ENCODE measurements at places on chromosomes 16 and 17.

DNA sequence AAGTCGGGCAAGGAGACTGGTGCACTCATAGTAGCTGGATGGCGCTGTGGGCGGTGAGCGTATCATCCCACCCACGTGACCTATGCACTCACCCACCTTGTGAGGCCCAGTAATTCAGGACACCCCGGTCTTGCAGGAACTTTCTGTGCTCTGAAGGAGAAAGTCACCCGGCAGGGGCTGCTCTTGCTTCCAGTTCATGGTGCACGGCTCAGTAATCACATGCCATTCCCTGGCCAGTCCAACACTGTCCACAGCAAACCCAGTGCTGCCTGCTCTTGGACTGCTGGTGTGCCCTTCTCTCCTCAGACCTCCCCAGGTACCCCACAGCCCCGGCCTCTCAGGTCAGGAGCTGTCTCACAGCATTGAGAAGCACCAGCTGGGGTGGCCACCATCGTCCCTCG, 16.4 kb upstream of the RHBDF2 start:
- no peak for DNase-seq

DNA sequence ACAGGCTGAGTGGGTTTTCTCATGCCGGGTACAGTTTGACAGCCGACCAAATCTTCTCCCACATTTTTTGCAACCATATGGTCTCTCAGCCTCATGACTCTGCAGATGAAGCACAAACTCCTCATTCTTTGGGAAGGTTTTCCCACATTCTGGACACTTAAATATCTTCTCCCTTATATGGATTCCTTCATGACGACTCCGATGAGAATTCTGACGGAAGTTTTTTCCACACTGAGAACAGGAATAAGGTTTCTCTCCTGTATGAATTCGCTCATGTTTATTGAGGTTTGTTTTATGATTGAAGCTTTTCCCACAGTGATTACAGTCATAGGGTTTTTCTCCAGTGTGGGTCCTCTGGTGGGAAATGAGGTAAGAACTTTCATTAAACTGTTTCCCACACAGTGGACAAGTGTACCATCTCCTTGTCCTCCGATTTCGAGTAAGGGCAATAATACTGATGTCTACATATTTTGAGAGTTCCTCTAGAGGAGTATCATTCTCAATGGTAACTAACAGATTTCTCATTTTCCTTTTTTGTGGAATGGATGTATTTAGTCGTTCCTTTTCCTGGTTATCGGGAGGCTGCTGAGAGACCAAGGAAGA, 10.9 kb downstream of the ZNF200 start:
- no peak for DNase-seq

DNA sequence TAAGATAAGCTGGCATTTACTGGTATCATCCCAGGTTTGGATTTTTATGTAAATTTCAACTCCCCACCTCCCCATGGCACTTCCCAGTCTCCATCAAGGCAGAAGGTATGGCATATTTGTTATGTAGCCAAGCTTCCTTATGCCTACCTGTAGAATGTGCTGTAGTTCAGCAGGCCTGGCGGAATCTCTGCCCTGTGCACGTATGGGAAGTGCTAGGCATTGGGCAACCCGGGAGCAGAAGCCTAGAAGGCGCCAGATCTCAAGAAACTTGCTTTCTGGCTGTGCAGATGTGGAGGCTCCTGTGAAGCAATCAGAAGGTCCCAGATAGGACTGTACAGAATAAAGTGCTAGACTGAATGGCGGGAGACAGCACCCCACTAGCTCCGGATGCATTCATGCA, 64.7 kb downstream of the SNX20 start:
- DNase-seq, result no peak

- DNase-seq, result no peak
Observed at GRCh38 chr17:7559320-7560171, 996 bp downstream of the TNFSF13 start.

DNA sequence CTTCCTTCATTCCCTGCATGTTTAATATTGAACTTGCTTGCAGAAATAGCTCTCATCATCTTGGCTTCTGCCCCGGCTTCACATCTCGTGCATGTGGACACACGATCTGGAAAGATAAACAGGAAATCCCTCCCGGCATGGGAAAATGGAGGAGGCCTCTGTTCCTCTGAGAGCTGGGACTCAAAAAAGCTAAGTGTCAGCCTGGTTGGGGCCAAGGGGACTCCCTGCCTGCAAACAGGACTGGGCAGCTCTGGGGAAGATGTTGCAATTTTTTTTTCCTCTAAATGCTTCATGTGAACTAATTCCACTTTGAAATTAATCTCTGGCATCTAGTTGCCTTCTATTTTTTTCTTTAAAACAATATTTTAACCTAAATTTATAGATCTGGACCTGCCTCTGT, 24.8 kb downstream of the ITPRIPL2 start:
- DNase-seq, result peak; percentile 78

DNA sequence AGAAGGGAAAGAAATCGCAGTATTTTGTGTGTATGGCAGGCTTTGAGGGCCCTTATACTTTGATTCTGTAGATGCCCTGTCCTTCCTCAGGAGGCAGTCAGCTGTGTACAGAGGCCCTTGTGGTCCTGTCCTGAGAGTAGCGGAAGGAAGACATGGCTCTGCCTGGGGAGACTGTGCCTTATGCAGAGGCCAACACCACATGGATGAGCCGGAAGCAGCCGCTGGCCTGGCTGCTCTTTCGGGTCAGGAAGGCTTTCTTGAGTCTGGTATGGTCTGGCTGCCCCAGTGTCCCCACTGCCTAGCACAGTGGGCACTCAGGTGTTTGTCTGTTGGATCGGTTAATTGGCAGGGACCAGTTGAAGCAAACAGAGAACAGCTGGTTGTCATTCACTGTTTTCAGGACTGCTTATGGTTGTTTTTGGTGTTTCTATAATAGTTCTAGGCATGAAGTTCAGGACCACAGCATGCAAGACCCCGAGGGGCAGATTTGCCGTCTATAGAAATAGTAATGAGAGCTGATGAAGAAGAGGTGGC, 12.4 kb downstream of the USP10 start:
- no peak for DNase-seq

- no peak for DNase-seq
Observed at GRCh38 chr16:87255866-87256265, 61.3 kb downstream of the C16orf95 start.

- DNase-seq, result no peak
Observed at GRCh38 chr16:68021490-68021889, 1.5 kb downstream of the DDX28 start.

- no peak for DNase-seq
Observed at GRCh38 chr17:36885771-36886377, 51.4 kb upstream of the LHX1 start.

DNA sequence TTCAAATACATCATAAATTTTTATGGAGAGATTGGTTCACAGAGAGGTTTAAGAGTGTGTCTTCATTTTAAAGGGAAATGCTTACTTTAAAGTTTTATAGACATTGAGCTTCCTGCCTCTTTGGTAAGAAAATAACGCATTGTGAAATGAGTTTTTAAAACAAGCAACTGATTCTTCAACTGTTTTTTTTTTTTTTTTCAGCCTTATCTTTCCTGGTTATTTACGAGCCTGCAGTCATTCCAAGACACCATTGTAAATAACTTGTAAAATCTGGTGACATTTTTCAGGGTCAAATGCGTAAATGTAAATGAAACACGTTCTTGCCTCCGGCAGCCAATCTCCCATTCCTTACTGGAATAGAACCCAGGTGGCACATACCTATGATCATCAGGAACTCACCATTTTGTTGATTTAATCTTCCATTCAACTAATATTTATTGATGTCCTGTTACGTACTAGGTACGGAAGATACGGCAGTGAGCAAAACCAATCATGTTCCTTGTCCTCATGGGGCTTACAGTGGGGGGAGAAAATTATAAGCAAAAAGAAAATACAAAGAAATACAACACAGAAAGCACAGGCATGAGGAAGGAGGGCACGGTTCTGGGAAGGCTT, 33.2 kb upstream of the CDYL2 start:
- no peak for DNase-seq

DNA sequence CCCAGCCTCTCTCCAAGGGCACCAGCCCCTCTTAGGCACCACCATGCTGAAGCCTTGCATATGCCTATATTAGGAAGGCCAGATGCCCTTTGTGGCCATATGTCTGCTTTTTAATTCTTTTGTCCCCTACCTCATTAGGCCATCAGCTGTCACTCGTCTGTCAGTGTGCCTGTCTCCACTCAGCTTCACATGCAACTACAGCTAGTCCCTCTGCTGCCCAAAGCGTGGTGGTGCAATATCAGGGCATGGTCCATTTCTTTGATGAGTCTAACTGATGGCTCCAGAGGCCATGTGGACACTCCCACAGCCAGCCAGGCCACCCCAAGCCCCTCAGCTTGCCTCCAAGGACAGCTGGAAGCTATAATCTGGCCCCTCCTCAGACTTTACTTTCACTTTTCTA, 36.3 kb downstream of the MYO18A start:
- no peak for DNase-seq

DNA sequence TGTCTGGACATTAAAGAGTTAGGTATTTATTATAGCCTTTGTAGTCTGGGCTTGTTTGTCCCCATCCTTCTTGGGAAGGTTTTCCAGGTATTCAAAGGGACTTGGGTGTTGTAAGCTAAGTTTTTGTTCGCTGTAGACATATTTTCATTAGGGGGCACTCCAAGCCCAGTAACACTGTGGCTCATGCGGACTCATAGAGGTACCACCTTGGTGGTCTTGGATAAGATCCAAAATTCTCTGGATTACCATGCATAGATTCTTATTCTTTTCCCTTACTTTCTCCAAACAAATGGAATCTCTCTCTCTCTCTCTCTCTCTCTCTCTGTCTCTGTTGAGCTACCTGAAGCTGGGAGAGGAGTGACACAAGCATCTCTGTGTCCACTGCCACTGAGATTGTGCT, 48.9 kb downstream of the ERCC4 start:
- DNase-seq, result no peak

DNA sequence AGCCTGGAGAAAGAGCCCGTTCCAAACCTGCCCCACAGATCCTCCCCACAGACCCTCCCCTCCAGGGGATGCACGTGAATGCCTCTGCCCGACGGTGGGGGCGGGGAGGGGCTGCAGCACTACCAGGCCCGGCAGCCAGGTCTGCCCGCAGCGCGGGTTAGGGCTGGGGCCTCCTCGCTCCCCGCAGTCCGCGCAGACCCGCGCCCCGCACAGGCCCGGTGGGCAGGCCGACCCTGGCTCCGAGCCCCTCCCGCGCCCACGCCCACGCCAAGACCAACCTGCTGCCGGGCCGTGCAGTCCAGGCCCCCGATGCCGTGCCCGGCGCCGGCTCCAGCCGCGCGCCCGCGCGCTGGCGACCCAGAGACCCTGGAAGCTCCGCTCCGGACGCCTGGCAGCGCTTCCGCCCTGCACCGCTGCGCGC, at the start of gene RPUSD1:
Gene RPUSD1 (minus strand): TSS at position 404 of the 421 bp plus-strand sequence. CDS start 644 bp downstream, outside the sequence.
- no peak for DNase-seq

DNA sequence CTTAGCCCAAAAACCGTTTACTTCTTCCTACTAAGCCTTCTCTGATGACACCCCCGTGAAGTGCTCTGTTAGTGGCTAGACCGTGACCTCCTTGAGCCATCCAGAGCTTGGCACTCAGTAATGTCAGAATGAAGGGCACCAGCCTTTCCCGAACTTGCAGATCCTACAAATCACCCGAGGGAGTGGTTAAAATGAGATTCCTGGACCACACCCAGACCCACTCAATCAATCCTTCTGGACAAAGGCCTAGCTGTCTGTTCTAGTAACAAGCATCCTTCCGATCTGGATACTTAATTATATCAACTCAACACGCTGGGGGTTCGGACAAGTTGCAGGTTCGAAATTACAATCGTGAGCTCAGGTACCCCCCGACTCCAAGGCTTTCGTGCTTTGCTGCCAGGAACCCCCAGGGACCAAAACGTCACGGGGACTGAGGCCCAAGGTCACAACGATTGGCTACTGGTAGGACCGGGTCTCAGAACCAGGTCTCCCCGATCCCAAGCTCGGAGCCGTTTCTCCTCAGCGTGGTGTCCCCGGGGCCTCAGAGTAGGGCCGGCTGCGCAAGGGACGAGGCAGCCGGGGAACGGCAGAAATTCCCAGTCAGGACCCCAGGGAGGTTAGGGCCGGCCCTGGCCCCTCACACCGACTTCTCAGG, 527 bp downstream of the CIAPIN1 start:
- peak; percentile 72 for DNase-seq

GRCh38 chr16:3004781-3005284, 7.9 kb upstream of the CLDN9 start:
- DNase-seq, result no peak

DNA sequence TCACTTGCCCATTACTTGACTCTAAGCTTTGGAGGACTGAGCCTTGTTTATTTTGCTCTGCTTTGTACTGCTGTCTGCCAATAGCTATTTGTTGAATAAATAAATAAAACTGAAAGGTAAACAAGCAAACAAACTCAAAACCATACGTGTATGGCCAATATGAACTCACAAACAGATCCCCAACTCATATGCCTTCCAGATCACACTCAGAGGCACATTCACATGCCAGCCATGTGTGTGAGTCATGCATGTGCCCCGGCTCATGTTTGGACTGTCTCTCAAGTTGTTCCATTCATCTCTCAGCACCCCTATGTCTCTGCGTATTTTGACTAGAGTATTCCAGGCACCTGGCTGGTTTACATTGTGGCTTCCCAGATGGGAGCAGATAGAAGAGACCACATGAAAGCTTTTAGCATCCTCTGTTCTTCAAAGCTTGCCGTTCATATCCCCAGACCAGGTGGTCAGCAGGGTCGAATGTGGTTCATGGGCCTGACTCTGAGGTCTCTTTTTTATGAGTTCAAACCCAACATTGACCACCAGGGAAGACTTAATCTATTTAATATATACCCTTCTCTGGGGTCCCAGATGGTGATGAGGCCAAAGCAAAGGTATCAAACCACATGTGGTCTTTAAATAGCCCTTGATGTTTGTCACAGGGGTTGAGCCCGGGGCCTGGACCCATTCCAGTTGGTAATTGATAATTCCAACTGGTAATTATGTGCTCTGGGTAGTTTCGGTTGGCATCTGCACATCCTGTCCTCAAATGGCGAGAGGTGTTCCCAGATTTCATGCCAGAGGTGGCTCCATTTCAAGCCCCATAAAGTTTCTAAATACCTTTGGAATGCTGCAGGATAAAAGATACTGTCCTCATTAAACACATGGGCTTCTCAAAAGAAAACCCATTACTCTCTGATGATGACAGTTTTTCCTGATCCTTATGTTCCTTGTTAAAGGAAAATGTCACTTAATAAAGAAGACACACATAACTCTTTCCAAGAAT, 287.3 kb upstream of the MAF start:
- DNase-seq, result no peak

GRCh38 chr16:68739964-68740627, 3.0 kb downstream of the CDH1 start:
- DNase-seq, result no peak

- DNase-seq, result no peak
Observed at GRCh38 chr16:70772493-70772892, 28.5 kb downstream of the VAC14 start.

DNA sequence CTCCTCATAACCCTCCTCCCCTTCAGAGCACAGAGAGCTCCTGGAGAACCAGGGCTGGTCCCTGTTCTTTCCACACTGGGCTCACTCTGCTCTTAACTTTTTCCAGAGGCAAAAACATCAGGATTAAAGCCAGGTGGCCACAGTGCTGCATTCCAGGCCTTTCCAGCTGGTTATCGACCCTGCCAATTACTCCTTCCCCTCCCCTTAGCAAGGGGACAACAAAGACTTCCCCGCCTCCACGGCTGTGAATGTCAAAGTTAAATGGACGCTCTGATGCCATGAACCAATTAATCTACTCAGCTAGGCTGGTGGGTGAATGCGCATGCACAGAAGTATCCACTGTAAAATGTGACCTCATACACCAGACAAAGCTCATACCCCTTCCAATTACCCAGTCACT, 23.1 kb downstream of the ACLY start:
- no peak for DNase-seq
